Activated CD8-positive, alpha-beta memory T cell treated with anti-CD3 and anti-CD28 coated beads for 48 hours (primary cell): ENCODE measurements at places on chromosomes 1 and 21.

GRCh38 chr1:1528301-1529267 is 11.8 kb downstream of the TMEM240 start:
- no peak for DNase-seq

- no peak for DNase-seq
Measured at GRCh38 chr1:41713557-41714327, 205.0 kb downstream of the HIVEP3 start.

- no peak for DNase-seq
Measured at GRCh38 chr1:202056644-202057334, 46.4 kb downstream of the ELF3 start.

- DNase-seq: no peak
Measured at GRCh38 chr1:100523038-100523652, 14.8 kb upstream of the GPR88 start.

DNA sequence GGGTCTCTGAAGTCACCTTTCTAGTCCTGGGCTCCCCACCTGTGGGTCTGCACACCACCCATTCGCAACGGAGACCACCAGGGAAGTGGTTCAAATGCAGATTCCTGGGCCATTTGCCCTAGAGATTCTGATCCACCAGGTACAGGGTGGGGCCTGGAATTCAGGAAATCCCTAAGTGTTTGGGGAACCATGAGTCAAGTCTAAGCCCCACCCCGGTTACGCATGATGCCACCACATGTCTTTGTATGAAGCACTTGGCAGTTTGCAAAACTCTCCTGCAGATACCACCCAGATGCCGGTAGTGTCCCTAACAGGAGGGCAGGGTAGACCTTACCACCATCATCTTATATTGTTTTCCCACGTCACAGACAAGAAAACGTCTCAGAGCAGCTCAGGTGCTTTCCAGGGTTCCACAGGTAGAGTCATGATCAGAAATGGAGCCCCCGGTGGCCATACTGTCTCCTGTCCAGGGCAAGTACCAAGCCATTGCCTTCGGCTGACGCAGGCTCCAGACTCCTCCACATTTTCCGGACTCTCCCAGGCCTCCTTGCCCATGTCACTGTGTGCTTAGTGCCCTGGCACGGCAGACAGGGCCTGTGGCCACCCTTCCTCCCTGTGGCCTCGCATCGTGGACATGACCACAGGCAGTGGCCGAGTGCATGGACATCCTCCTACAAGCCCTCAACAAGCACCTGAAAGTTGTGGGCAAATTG is 89.2 kb upstream of the TMEM51 start:
- no peak for DNase-seq

- DNase-seq: no peak
Measured at GRCh38 chr1:23564529-23565122, 5.3 kb upstream of the ID3 start.

GRCh38 chr1:167409183-167409582 is 109.1 kb downstream of the CD247 start:
- DNase-seq: no peak

DNA sequence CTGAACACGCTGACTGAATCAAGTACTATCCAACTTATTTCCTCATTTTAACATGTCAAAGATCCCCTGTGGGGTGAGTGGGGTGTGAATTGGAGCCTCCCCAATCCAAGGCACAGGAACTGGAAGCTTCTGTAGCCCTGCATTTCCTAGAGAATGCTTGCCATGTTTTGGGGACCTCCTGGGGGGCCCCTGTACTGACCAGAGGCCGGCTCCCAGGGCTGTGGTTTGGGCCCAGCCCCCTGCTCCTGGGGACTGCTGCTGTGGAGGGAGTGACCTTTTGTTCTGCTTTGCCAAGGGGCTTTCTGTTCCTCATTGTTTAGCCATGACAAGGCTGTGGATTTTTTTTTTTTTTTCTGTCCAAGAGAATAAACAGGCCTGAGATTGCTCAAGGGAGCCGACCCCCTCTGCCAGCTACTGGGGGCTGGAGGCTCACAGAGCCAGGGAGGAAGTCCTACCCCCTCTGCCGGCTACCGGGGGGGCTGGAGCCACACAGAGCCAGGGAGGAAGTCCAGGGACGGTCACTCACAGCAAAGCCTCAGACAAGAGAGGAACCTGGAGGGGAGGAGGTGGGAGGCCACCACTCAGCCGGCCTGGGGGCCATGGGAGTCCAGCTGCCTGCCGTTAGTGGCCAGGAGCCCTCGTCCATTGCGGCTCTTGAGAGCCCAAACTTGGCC is 17.4 kb downstream of the TNFRSF1B start:
- DNase-seq: no peak

- no peak for DNase-seq
Measured at GRCh38 chr1:104855550-104855949, 1105.9 kb downstream of the AMY1C start.

DNA sequence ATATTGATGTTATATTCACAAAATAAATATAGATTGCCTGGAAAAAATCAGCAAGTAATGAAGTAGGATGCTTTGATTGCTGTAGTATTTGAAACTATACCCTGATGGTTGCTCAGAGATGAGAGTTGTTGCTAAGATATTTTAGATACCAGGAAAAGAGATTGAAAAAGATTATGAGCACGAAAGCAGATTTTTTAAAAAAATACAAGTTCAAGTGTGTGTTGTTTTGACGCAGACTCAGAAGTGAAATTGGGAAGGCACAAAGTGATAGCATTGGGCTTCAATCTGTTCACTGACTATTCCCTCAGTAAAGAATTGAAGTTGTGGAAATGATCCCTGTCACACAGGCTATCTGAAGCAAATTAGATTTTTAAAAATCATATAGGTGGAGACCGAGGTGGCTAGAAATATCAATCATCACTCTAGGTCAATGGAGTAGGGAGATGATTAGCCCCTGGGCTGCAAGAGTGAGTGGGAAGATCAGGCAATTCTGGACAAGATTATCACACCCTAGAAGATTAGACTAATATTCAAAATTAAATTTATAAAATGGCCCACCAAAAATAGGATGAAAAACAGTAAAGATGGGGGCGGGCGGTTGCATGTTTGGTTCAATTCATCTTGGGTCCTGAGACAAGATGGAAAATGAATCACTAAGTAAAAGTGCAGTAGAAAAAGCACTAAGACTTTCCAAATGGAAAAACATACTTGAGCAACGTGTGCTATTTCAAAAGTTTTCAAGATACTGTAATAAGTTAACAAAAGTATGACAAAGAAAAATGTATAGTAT is 41.5 kb upstream of the LRRC8D start:
- DNase-seq: no peak

DNA sequence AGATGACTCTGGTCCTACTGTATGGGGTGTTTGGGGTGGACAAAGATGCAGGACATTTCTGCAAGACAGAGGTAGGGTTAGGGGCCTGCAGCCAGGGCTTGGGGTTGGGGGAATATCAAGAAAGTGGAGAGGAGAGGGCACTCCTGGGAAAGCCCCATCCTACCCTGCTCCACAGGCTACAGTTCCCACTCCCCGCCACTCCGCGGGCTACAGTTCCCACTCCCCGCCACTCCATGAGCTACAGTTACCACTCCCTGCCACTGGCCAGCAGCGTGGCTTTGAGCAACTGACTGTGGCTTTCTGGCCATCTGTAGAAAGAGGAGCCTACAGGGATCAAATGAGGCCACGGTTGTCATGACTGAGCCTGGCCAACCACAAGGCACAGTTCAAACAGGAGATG is 93.8 kb upstream of the GRIK3 start:
- DNase-seq: no peak

GRCh38 chr1:42680921-42681683 is 1.1 kb upstream of the YBX1 start:
- DNase-seq: no peak

GRCh38 chr1:167246971-167247370 is 26.3 kb downstream of the POU2F1 start:
- no peak for DNase-seq

DNA sequence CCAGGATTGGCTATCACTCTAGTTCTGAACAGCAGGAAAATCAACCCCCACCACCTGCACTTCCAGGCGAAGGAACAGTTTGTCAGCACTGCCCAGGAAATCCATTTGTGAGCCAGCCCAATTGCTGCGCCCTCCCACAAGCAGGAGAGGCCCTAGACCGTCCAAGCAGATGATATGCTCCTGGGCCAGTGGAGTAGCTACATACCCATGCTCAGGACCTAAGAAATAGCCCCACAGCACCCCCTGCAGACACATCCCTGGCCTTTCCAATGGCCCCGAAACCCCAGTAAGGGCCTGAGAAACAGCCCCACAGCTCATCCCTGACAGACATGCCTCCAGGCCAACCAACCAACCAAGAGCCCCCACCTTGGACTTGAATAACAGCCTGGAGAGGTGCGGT is 111.5 kb upstream of the ZC3H11B start:
- no peak for DNase-seq

- no peak for DNase-seq
Measured at GRCh38 chr21:37060296-37060695, 12.6 kb downstream of the PIGP start.

DNA sequence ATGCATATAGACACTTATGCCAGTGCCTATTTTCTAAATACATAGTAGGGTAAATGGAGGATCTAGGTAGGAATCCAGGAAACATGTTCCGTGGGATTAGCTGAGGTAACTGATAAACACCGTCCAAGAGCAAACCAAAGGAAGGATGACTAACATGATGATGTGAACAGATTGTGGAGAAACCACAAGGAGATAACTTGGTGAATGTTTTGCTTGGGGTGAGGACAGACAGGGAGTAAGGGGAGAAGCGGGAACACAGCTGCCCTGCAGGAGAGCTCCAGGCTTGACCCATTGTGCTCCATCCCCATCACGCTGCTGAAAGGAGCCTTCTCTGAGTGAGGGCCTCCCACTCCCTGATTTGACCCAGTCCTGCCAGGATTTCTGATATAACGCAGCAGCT is 87.0 kb upstream of the ZC3H11B start:
- DNase-seq: no peak

- no peak for DNase-seq
Measured at GRCh38 chr21:20944139-20944538, 54.1 kb upstream of the NCAM2 start.

- peak; percentile 47 for DNase-seq
Measured at GRCh38 chr1:41806472-41807155, 112.1 kb downstream of the HIVEP3 start.

GRCh38 chr1:119611701-119612113 is 36.4 kb downstream of the ZNF697 start:
- DNase-seq: peak; percentile 28

DNA sequence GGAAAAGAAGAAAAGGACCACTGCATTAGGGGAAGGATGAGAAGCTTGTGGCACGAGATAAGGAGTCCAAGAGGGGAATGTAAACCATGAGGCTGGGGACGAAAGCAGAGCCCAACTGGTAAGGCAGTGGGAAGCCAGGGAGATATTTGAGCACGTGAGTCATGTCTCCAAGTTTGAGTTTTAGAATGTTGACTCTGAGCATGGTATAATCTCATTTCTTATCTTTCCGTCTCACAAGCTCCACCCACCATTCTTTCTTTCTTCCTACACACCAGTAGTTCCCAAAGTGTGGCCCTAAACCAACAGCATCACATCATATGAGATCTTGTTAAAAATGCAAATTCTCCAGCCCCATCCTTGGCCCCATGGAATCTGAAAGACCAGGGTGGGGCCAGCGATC is 145.3 kb downstream of the PLPP3 start:
- no peak for DNase-seq

GRCh38 chr1:184388319-184388889 is 1.6 kb downstream of the C1orf21 start:
- no peak for DNase-seq
